ENCODE measurements at places on chromosomes 5 and 9. TPM values are rescaled to one million over a fixed set of nuclear protein-coding genes. Genes with fewer than 3 reads are reported as not detected.

The HAND1 gene
- total RNA-seq: not detected

The ARL14EPL gene
- not detected for total RNA-seq

The CMBL gene
- 14.4 TPM for total RNA-seq

The SLCO6A1 gene
- total RNA-seq: not detected

The CAMK4 gene
- total RNA-seq: 0.77 TPM

The SLC23A1 gene
- not detected for total RNA-seq

The FOXE1 gene
- total RNA-seq: not detected

The RBM22 gene
- total RNA-seq: 15.4 TPM

The STOM gene
- total RNA-seq: 248 TPM

The HARS2 gene
- total RNA-seq: 30.1 TPM

The PCDHGB2 gene
- 4.6 TPM for total RNA-seq

The RNF183 gene
- not detected for total RNA-seq

The ATOSB gene
- total RNA-seq: 18.2 TPM

The IL17B gene
- total RNA-seq: not detected

The ANKRD34B gene
- total RNA-seq: not detected

The DMRT3 gene
- not detected for total RNA-seq

The FGFR4 gene
- total RNA-seq: 13.6 TPM

The EQTN gene
- not detected for total RNA-seq

The OMD gene
- 0.17 TPM for total RNA-seq

The ZNF366 gene
- total RNA-seq: not detected

The EFNA5 gene
- total RNA-seq: 3.5 TPM

The ANAPC2 gene
- total RNA-seq: 15.9 TPM

The ANKRD18B gene
- total RNA-seq: 0.17 TPM

The SCGB3A2 gene
- not detected for total RNA-seq

The GALT gene
- 27.2 TPM for total RNA-seq

The PLEKHG4B gene
- total RNA-seq: not detected

The SLC36A3 gene
- not detected for total RNA-seq

The NKD2 gene
- under 0.01 TPM for total RNA-seq

The ANKRD33B gene
- total RNA-seq: 7.8 TPM

The MELK gene
- 6.2 TPM for total RNA-seq

The RFK gene
- total RNA-seq: 21.3 TPM

The TAF9 gene
- 114 TPM for total RNA-seq

The TAF11L10 gene
- total RNA-seq: not detected

The TMEM171 gene
- under 0.01 TPM for total RNA-seq

The HAVCR2 gene
- total RNA-seq: 3.6 TPM

The ANKRD31 gene
- total RNA-seq: 0.26 TPM

The IL5 gene
- not detected for total RNA-seq

The STPG3 gene
- not detected for total RNA-seq

The ROR2 gene
- total RNA-seq: 27.9 TPM

The TYRP1 gene
- 0.17 TPM for total RNA-seq

The CDH12 gene
- not detected for total RNA-seq
